ENCODE measurements at places on chromosomes 3 and 15.

- peak; percentile 83 for DNase-seq
These were observed 17.9 kb downstream of the ARHGEF3 start for GRCh38 chr3:56783644-56784447.

- DNase-seq, result no peak
These were observed 516.6 kb downstream of the EPHB1 start for GRCh38 chr3:135311699-135312098.

- no peak for DNase-seq
These were observed 34.4 kb downstream of the DET1 start for GRCh38 chr15:88512078-88512477.

DNA sequence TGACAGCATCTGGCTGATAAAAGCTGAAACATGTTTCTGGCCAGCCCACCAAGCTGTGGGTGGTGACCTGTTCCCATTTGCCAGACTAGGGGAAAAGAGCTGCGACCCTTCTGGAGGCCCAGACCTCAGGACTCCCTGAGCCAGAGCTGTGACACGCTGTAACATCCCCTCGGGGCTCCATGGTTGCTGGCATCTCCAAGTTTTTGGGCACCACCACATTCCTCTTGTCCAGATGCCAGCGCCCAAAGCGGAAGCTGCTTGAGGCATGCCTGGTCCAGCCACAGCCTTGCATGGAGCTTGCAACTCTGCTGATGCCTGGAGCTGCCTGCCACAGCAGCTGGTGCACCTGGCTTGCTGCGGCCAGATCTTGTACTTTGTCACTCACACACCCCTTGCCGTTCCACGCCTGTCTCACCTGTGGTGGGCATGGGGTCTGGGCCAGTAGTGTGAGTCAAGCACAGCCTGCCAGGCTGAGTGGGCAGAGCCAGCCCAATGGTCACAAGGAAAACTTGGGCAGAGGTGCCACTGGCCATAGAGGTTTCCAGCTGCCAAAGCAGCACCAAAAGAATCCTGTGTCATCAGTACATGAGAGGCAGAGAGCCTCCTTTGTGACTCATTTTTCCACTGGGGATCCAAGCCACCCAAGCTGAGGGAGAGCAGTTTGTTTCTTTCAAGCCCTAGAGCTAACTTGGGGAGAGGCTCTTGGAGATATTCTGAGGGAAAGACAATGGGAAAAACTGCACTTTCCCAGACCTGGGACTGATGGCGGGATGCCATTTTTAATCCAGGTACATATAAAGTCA, 45.7 kb upstream of the PTX3 start:
- no peak for DNase-seq

- no peak for DNase-seq
These were observed 245.1 kb downstream of the PCCB start for GRCh38 chr3:136495213-136495612.

DNA sequence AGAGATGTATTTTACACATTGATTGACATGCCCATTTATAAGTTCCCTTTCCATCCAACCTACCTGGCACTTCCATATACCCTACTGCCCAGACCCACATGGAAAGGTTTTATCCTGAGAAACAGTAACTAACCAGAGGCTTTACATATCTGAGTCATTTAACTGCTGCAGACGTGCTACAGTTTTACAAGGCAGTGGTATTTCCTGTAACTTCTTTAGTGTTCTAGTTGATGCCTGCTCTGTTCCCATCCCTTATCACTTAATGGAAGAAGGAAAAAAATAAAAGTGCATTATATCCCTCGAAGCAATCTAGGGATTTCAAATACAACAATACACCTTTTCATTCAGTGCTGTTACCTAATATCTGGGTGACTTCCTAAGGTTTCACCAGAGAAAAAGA, 107.1 kb downstream of the TMCO5A start:
- no peak for DNase-seq

DNA sequence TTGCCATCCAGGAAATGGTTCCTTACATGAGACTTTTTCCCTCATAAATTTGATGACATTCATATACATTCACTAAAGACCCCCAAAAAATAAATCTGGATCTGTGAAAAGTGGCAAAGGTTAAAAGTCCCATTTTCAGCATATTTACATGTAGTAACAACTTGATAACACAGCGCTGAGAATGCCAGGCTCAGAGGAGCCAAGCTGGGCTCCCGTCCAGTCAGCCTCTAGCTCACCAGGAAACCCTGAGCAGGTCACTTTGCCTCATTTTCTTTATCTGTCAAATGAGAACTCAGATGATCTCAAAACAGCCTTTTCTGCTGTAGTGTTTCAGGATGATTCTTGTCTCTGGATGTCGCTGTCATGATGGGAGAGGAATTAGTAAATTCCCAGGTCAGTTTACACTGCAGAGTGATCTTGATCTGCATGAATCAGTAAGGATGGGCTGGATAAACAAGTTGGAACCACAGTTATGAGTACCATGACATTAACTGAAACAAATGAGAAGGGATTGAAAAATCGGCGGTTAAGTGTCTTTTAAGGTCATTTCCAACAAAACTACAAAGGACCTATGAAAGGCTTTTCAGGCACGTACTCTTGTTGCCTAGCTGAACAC, 82.8 kb downstream of the PPARG start:
- no peak for DNase-seq

- no peak for DNase-seq
These were observed 94.3 kb upstream of the BHLHE40 start for GRCh38 chr3:4884888-4885287.

GRCh38 chr3:9681011-9681722, 22.5 kb upstream of the CPNE9 start:
- no peak for DNase-seq

DNA sequence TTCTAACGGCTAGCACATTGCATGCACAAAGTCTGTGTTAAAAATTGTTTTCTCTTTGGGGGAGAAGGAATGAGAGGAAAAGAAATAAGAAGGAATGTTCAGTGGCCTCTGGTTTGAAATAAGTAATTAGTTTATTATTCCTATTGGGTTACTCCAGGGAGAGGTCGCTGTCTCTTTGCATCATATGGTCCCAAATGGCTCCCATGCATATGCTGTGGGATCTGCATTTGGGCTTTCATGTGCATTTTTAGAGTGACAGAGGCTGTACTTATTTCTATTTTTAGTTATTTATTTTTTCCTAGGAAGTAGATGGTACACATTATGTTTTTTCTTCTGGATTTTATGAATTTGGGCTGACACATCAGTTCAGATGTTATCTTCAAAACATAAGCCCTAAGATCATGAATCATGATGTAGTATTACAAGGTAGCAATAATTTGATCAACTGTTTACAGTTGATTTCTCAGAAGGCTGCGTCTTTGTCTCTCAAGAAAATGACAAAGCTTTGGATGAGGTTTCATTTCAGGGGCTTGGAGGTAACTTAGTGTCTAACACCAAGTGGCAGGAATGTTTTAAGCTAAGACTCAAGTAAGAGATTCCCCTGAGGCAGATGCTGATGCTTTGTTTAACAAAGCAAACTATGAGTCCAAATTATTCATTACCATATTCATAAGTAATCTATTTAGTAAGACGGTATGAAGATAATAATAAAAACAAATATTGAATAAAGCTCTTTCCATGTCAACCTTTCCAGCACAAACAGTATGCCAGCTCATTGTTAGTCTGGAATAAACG, 247.7 kb downstream of the NSUN3 start:
- no peak for DNase-seq

All from naive B cell (primary cell).